Hematopoietic multipotent progenitor cell treated with erythropoietin and hydrocortisone succinate and interleukin-3 and kit ligand, for 4 days (in vitro differentiated cells): ENCODE measurements at places on chromosomes 4 and X.

GRCh38 chr4:139266583-139267257, 13.3 kb downstream of the MGARP start:
- peak; percentile 92 for DNase-seq

- peak; percentile 59 for DNase-seq
Observed at GRCh38 chrX:138128027-138128671, 562.2 kb downstream of the ZIC3 start.

DNA sequence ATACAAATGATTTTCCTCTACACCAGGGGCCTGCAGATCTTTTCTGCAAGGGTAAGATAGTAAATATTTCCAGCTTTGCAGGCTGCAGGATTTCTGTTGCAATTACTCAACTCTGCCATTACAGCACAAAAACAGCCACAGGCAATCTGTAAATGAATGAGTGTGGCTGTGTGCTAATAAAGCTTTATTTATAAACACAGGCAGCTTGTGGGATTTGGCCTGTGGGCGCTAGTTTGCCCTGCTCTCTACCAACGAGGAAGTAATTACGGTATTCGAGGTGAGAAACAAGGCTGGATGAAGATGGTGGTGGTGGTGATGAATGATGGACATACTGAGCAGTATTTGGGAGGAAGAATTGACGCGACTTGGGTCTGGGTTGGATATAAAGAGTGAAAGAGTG, 30.7 kb downstream of the ADGRG2 start:
- DNase-seq: no peak

DNA sequence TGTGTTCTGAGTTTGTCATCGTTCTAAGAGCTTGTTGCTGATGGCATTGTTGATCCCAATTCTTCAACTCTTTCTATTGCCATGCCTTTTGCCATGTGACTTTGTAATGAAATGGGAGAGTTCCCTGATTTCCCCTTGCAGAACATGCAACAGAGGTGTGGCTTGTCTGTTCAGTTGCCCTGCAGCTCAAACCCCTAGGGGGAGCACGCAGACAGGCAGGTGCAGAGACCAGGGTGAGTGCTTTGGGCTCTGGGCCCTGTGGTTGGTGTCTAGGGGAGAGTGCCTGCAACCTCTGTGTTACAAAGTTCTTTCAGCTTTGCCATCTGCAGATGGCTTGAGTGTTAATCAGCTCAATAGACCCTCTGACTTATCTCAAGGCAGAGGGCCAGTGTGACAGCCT, 332.7 kb downstream of the MID1IP1 start:
- DNase-seq: peak; percentile 36

- DNase-seq: peak; percentile 33
Observed at GRCh38 chr4:128358231-128358912, 70.8 kb upstream of the PGRMC2 start.

DNA sequence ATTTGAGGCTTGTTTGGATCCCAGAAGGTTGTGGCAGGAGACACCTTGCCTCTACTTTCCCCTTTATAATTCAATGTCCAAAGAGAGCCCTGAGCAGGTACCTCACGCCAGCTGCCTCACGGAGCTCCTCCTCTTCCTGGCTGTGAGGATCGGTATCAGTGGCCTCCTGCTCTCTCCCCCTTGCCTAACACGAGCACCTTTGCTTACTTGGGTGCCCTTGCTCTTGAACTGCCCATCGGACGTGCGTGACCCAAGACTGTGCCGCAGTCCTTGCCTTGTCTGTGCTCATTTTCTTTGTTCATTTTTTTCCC, 27.8 kb upstream of the MSANTD1 start:
- DNase-seq: no peak

- DNase-seq: no peak
Observed at GRCh38 chr4:39495446-39496213, 31.6 kb downstream of the UGDH start.

- no peak for DNase-seq
Observed at GRCh38 chrX:68428431-68428830, 4.9 kb downstream of the OPHN1 start.

GRCh38 chrX:9416562-9417348, 48.1 kb upstream of the TBL1X start:
- DNase-seq: no peak

GRCh38 chr4:112128452-112128851, 16.8 kb upstream of the FAM241A start:
- no peak for DNase-seq

GRCh38 chr4:87811977-87812376, 12.6 kb downstream of the IBSP start:
- no peak for DNase-seq

- no peak for DNase-seq
Observed at GRCh38 chr4:136112116-136112515, 1420.2 kb downstream of the PCDH18 start.

GRCh38 chr4:80911458-80911857, 119.0 kb upstream of the BMP3 start:
- DNase-seq: no peak

DNA sequence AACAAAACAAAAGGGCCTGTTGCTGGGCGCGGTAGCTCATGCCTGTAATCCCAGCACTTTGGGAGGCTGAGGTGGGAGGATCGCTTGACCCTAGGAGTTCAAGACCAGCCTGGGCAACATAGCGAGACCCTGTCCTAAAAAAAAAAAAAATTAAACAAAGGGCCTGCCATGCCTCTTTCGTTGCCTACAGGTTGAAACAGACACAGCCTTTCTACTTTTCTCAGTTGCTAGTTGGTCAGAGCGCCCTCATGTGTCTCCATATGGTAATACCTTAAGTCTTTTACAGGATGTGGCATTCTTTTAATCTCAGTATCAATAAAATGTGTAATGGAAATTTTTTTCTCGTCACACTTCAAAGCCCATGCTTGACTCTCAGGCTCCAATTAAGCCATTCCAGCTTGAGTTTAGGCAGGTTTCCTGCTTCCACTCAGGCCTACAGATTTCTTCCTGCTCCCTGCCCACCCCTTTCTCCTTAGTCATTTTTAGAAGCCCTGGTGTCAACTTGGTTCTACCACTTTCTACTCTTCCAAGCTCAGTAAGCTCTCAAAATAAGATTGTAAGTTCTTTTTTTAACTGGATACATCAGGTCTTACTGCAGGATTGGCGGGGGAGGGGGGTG, 4.6 kb upstream of the SOWAHD start:
- peak; percentile 80 for DNase-seq

DNA sequence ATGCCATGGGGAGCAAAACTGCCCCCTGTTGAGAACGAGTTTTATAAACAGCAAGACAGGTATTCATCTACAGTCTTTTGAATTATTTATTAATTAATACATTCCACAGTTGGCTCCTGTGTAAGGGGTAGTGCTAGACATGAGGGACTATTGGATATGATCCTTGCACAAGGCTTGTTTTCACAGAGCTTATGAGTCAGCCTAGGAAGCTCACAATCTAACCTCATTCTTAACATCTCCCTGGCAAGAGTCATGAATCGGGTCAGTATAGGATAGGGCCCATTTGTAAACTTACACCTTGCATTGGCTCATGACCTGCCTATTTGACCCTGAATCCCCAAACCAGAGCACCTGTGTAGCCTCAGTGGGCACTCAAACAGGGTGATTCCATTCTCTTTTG, 209.1 kb upstream of the HCCS start:
- no peak for DNase-seq

DNA sequence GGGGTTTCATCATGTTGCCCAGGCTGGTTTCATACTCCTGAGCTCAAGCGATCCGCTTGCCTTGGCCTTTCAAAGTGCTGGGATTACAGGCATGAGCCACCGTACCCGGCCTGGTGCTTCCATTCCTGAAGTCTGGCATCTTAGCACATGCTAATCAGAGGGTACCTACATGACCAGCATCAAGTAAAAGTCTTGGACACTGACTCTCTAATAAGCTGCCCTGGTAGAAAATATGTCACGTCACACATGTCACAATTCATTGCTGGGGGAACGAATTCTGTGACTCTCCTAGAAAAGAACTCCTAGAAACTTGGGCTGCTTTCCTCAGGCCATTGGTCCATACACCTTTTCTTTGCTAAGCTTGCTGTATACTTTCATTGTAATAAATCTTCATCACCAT, 19.1 kb upstream of the XAGE2 start:
- no peak for DNase-seq

GRCh38 chr4:31175242-31175910, 455.2 kb downstream of the PCDH7 start:
- DNase-seq: no peak

- no peak for DNase-seq
Observed at GRCh38 chrX:84873176-84873575, 130.5 kb upstream of the APOOL start.

- no peak for DNase-seq
Observed at GRCh38 chr4:6188687-6189305, 11.6 kb downstream of the JAKMIP1 start.

- no peak for DNase-seq
Observed at GRCh38 chrX:10387011-10387410, 230.2 kb downstream of the CLCN4 start.

GRCh38 chrX:21408788-21409187, 34.6 kb downstream of the CNKSR2 start:
- no peak for DNase-seq

- DNase-seq: no peak
Observed at GRCh38 chr4:10354746-10355145, 102.5 kb downstream of the ZNF518B start.

DNA sequence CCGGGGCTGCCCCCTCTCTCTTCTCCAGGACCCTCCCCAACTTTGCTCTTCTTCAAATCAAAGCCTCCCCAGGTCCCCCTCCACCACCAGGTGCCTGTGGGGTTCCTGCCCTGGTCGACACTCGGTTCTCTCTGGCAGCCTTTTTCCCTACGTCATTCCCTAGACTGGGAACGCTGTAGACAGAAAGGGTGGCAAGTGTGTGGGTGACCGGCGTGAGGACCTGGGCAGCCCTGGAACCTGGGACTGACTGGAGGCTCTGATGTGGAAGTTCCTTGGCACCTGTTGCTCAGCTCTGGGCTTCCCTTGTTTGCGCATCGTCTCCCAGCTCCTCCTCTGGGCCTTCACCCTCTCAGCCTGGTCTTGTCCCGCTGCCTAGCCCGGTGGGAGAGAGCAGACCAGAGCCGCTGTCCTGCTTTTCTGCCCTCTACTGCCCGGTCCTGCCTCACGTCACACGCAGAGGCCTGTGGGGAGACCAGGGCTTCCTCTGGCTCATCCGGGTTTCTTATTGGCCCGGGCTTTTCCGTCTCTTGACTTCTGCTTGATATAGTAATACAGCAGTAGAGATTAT, 1.3 kb downstream of the TACC3 start:
- peak; percentile 53 for DNase-seq

DNA sequence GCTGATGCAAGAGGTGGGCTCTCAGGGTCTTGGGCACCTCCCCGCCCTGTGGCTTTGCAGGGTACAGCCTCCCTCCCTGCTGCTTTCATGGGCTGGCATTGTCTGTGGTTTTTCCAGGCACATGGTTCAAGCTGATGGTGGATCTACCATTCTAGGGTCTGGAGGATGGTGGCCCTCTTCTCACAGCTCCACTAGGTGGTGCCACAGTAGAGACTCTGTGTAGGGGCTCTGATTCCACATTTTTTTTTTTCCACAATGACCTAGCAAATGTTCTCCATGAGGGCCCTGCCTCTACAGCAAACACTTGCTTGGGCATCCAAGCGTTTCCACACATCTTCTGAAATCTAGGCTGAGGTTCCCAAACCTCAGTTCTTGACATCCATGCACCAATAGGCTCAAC, 657.9 kb upstream of the CT83 start:
- no peak for DNase-seq

- peak; percentile 8 for DNase-seq
Observed at GRCh38 chrX:128460835-128461234, 408.6 kb upstream of the ACTRT1 start.

- DNase-seq: no peak
Observed at GRCh38 chrX:36445566-36445965, 526.0 kb downstream of the CFAP47 start.

DNA sequence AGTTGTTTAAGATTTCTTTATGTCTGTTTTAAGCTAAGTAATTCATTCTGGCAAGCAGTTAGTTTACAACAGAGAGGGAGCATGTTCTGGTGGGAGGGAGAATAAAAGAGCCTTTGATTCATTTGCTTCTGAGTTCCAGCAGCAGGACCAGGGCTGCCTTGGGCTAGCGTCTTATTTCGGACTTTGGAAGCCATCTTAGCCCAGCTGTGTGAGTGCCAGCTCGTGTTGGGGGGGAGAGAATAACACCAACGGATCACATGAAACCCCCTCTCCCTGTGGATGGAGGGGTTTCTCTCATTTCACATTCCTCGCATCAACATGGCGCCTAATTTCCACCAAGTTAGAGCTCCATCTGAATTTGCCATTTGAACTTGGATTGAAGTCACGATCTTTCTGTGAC, 7.4 kb downstream of the GAB1 start:
- no peak for DNase-seq

- no peak for DNase-seq
Observed at GRCh38 chrX:50707955-50708699, 105.9 kb downstream of the SHROOM4 start.

DNA sequence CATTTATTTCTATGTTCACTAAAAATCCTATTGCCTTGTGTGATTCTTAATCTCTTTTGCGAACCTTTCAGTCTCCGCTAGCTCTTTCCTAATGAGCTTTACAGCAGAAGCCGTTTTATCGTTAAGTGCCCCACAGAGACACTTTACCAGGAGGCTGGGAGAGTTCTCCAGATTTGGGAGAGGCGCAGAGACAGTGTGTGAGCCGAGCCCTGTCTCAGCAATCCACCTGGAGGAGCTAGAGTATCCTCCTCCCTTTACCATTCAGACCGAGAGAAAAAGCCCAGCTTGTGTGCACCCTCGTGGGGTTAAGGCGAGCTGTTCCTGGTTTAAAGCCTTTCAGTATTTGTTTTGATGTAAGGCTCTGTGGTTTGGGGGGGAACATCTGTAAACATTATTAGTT, 54.9 kb upstream of the MTM1 start:
- no peak for DNase-seq

- no peak for DNase-seq
Observed at GRCh38 chr4:68466185-68466584, 18.9 kb downstream of the TMPRSS11E start.

DNA sequence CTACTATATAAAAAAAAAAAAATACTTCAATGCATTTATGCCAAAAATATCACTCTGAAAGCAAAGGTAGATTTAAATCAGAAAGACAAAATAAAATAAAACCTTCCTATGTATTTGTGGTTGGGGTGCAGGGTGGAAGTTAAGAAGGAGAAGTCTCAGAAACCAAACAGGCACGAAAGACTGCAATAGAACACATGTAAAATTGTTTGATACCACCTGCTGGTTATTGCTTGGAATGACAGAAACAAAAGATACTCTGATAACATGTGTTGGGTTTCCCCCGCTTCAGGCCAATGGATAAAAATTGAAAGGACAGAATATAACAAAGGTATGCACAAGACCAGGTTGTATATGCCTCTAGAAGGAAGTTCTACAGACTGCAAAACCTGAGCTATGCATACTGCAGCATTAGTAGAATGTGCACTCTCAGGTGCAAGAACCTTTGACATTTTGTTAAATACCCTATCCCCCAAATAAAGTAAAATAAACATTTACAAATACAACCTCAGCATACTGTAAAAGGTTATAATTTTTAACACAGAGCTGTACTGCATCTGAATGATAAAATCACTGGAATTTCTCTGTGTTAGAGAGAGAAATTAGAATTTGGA, 118.8 kb downstream of the GABRA2 start:
- peak; percentile 77 for DNase-seq

- no peak for DNase-seq
Observed at GRCh38 chr4:145452447-145453162, 29.0 kb upstream of the SMAD1 start.

GRCh38 chr4:177960566-177960965, 518.3 kb upstream of the AGA start:
- no peak for DNase-seq

- no peak for DNase-seq
Observed at GRCh38 chr4:89258506-89258905, 49.1 kb downstream of the GPRIN3 start.
